ENCODE measurements at places on chromosomes 1 and 21. TPM values are rescaled to one million over a fixed set of nuclear protein-coding genes. Genes with fewer than 3 reads are reported as not detected.

DNA sequence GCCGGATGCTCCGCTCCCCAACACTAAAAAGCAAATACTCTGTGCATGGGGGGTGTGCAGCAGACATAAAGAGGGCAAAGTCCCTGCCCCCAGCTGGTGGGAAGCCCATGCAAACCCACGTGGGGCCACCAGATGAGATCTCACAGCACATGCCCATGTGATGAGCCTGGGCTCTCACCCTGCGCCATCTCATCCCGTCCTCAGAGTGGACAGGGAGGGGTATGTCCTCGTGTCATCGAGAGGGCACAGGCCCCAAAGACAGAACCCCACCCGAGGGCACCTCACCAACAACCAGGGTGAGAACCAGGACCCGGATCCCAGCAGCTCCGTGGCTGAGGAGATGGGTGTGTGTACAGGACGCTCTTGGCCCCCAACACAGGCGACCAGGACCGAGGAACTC is 25.1 kb upstream of the ARHGEF16 start:
- no peak for DNase-seq

DNA sequence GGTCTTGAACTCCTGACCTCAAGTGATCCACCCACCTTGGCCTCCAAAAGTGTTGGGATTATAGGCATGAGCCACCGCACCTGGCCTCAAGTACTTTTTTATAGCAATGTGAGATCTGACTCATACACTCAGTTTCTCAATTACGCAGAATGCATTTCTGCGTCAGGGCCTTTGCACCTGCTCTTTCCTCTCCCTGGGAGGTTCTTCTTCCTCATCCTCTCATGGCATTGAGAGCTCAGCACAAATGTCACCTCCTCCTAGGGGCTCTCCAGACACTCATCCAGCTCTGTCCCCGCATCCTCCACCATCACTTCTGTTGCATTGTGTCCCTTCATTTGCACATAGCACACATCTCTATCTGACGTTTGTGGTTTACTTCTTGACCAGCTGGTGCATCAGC is 418.8 kb downstream of the PTPRU start:
- no peak for DNase-seq

DNA sequence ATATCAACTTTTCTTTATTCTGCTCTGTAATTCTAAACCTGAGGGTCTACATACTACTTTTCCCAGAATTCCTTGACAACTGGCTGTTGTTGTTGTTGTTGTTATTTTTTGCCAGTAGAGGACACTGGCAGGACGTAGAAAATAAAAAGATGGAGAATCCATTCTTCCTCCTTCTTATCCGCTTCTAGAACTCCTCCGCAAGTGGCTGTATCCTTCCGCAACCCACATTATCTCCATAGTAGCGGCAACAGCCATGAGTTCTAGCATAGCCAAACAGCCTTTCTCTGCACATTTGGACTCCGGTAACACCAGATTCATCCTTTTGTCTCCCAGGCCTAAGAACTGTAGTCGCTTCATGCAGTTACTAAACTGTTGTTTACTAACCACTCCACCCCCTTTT is 91.1 kb upstream of the CACHD1 start:
- DNase-seq: no peak

Gene CAPN2
- total RNA-seq: 41.5 TPM

- DNase-seq: no peak
Observed at GRCh38 chr1:89931964-89932363, 62.9 kb upstream of the ZNF326 start.

Gene TEDDM1
- not detected for total RNA-seq

DNA sequence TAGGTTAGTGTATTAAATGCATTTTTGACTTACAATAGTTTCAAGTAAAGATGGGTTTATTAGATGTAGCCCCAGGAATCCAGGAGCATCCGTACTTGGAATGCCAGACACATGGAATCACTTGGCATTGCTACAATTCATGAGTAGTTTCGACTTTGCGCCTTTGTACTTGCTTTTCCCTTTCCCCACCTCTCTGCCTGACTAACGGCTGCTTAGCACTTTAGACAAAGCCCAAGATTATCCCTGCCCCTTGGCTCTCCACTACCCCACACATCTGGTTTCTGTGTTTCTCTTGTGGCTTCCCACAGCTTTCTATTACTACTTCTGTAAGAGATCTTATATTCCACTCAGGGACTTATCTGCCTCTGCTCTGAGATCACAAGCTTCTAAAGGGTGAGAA is 397.7 kb upstream of the POU3F1 start:
- DNase-seq: no peak

GRCh38 chr1:177830531-177831135 is 139.2 kb downstream of the SEC16B start:
- DNase-seq: no peak

Gene FAM72A
- 2.3 TPM for total RNA-seq

Gene LCE1C
- not detected for total RNA-seq

Gene CYP4Z1
- total RNA-seq: 0.47 TPM

GRCh38 chr1:110605901-110606656 is at the start of gene KCNA2:
Gene KCNA2 (minus strand): TSS chr1:110606358. CDS start chr1:110604782, 1,576 bp downstream.
- DNase-seq: peak; percentile 53

Gene RIIAD1
- total RNA-seq: 7.8 TPM

- no peak for DNase-seq
Observed at GRCh38 chr1:8866173-8866791, 12.2 kb downstream of the ENO1 start.

- no peak for DNase-seq
Observed at GRCh38 chr1:22461678-22462527, 10.3 kb downstream of the ZBTB40 start.

GRCh38 chr1:108877348-108878159 is 769 bp downstream of the GPSM2 start:
- no peak for DNase-seq

Gene PRR9
- not detected for total RNA-seq

- DNase-seq: no peak
Observed at GRCh38 chr1:27575840-27576331, 28.1 kb downstream of the AHDC1 start.

- DNase-seq: no peak
Observed at GRCh38 chr1:225449774-225450173, 21.9 kb upstream of the LBR start.

GRCh38 chr1:71307451-71307850 is 226.6 kb upstream of the ZRANB2 start:
- peak; percentile 13 for DNase-seq

Gene SPRR5
- total RNA-seq: not detected

DNA sequence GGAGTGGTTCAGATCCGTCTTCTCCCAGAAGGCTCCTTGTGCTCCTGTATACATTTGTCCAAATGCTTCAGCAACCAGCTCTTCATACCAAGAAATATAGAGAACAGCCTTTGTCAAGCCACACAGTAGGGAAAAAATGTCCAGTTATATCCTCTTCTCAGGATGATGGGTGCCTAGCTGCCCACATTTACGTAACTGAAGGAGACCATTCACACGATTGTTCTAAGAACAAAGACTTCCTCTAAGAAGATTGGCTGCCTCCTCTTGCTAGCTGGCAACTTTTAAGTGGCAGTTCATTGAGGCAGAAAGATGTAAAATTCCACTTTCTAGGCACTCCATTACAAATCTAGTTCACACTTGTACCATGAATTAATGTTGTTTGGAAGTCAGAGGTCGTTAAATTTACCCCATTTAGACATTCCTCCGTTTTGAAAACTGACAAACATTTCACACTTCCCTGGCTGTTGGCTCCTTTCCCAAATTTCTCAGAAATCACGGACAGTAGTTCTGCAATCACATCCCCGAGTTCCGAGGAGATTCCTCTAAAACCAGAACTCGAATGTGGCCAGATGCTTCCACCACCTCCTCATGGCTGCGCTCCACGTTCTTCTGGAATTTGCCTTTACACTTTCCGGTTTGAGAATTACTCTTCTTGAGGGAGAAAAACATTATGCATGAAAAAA is 45.6 kb upstream of the CSF1 start:
- peak; percentile 23 for DNase-seq

DNA sequence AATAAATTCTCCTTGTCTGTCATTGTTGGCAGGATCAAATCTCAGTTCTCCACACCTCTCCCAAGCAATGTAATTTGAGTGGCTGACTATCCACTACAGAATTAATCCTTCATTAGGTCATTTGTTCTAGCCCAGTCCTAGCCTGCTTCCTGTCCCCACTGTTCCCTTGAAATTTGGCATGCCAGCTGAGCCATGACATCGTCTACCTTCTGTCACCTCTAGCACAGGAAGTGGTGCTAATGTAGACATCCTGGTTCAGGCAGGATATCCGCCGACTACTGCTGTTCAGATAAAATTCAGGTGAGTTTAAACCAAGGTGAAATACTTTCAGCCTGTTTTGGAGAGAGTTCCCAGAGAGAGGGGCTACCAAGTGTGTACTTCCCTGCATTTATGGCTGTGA is 5.9 kb downstream of the CHRM3 start:
- no peak for DNase-seq

DNA sequence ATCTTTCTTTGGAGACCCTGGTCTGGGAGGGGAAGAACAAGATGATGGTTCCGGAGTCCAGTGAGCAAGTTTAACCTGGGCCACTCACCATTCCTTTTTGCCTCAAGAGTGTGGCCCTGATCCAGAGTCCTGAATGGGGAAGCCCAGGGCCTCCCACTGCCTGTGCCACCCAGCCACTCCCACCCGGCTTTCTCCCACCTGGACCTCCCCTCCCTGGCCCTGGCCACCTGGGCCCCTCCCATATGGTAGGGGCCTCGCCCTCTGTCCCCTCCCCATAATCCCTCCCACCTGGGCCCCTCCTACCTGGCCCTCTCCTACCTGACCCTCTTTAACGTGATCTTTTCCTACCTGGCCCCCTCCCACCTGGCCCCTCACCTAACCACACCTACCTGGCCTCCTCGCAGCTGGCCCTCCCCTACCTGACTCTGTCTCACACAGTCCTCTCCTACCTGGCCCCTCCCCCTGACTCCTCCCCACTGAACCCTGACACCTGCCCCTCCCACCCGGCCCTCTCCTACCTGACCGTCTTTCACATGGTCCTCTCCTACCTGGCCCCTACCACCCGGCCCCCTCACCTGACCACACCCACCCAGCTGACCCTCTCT is 220.7 kb upstream of the VAMP3 start:
- no peak for DNase-seq

- DNase-seq: no peak
Observed at GRCh38 chr1:110259770-110260169, 49.7 kb downstream of the KCNC4 start.

GRCh38 chr21:36199021-36199420 is 42.4 kb downstream of the DOP1B start:
- no peak for DNase-seq

GRCh38 chr1:115240297-115240696 is 97.8 kb downstream of the NGF start:
- DNase-seq: no peak

Gene CADM3
- total RNA-seq: 112 TPM

GRCh38 chr1:19055701-19056100 is 99.2 kb upstream of the IFFO2 start:
- no peak for DNase-seq

Gene EXTL1
- 2.3 TPM for total RNA-seq

DNA sequence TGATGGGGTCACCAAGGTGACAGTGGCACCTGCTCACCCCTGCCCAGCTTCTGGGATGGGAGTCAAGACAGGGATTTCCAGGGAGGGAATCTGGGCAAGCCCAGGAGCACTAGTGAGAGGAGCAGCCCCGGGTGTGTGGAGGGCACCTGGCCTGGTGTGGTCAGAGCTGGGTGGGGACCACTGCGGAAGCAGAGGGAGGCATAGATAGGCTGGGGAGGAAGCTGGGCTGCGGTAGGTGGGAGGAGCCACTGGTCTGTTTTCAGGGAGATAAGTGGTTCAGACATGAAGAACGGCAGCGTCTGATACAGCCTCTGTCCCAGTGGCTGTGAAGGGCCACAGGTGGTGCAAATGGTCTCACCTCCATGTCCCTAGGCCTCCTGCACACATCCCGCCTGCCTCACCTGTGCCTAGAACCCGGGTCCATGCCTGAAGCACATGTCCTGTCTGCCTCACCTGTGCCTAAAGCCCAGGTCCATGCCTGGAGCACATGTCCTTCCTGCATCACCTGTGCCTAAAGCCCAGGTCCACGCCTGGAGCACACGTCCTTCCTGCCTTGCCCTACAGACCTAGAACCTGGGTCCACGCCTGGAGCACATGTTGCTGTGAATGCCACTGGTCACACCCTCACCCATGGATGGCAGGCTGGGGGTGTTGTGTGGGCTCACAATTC is 325.9 kb upstream of the AJAP1 start:
- no peak for DNase-seq

DNA sequence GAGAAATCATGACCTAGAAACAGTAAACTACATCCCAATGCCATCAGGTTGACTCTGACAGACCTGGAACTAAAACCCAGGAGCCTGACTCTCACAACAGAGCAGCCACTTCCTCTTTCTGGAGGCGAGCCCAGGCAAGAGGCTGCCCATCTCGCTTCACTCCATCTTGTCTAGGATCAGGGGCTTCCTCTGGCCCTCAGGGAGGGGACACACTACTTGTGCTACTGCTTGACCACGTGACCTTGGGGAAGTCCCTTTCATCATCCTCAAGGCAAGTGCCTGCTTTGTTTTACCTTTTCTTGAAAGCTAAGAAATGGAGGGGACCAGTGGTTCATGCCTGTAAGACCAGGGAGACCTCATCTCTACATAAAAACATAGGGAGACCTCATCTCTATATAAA is 2.6 kb upstream of the TENT5B start:
- DNase-seq: no peak

Gene TRIM58
- 3.1 TPM for total RNA-seq

Gene RPF1
- 34.5 TPM for total RNA-seq

- no peak for DNase-seq
Observed at GRCh38 chr1:176766779-176767178, 303.8 kb downstream of the PAPPA2 start.

DNA sequence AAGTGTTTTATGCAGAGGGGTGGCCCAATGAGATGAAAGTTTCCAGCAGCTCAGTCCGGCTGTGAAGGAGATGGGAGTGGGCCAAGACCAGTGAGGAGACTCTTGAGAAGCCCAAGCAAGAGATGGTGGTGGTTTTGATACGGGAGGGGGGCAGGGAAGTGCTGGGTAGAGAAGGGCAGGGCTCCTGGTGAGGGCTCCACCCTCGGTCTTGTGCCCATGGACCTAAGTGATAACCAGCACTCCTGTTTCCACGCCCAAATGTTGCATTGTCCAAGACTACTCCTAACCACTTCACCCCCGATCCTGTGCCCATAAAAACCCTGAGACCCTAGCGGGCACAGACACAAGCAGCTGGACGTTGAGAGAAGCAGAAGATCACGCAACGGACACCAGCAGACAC is 140.9 kb downstream of the MIS18A start:
- no peak for DNase-seq

DNA sequence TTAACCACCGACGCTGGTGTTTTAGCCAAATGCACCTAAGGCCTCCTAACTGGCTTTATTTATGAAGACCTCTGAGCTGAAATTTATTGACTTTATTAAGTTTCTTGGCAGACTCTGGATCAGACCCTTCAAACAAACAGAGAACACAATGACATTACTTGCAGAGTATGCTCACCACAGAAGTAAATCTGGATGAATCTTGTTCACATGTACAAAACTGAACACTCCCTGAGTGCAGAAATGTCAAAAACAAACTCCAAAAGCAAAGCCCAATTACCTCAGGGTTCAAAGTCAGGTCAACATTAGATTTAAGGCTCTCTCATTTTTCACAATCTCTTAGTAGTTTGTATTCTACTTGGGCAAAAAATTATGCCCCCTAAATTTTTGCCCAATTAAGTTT is 218.6 kb downstream of the SLC45A1 start:
- DNase-seq: no peak

All from occipital lobe (tissue), 3 donors.